ENCODE measurements at places on chromosomes 1 and 21.

GRCh38 chr1:25064465-25065240 is 134.6 kb upstream of the RUNX3 start:
- no peak for DNase-seq

- DNase-seq: peak; percentile 75
Observed at GRCh38 chr1:81703756-81704463, 96.8 kb upstream of the ADGRL2 start.

DNA sequence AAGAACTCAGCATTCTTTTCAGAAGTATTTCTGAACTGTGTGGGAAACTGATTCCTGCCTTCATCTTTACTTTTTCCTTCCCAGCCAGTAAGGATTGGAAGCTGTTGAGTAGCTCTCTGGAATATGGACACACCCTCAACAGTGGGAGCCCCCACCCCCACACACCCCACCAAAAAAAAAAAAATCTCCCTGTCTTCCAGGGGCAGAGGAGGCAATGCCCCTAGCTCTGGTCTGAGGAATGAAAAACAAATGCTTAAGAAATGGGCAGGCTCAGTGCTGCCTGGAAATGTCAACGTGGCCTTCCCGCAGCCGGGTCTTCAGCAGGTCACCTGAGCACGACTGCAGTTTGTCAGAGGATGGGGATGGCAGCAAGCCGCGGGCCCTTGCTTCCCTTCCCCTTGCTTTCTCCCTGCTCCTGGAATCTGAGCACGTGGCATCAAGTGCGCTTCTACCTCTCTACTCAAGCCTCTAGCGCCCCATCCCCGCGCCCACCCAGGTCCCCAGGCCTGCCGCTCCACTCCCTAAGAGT is 479 bp downstream of the RGS16 start:
- no peak for DNase-seq

DNA sequence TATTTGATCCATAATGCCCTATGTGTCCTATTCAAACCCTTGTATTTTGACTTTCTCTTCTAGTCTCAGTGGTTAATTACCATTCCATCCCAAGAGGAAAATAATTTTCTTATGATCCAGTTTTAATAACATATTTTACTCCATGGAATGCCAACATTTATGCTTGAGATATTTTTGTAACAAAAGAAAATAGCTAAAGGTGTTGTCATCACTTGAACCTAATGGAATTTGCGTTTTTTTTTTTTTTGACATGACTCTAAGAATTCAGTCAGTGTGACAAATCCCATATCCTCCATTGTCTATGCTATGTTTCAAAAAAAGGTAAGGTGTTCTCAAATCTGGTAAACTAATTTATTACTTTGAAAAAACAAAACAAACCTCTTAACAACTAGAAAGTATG is 324.1 kb upstream of the ADAMTS5 start:
- DNase-seq: no peak

DNA sequence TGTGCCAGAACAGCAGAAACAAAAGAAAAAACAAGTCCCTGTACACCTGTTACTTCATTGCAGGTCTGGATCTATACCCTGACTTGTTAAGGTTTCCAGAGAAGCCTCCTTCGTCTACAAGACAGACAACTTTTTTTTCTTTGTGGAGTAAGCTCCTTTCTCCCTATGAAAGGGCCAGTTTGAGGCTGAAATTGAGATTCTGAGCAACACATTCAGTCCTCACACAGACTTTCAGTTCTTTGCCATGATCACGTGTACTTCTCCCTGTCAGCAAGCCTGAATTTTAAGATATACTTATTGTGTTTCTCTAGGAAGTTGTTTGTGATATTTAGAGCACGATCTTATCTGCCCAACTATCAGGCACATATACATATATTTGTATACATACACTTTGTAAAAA is 374.0 kb downstream of the NTNG1 start:
- no peak for DNase-seq

- DNase-seq: no peak
Observed at GRCh38 chr1:89962742-89963075, 32.2 kb upstream of the ZNF326 start.

GRCh38 chr1:244214009-244214967 is 163.2 kb downstream of the ZBTB18 start:
- peak; percentile 82 for DNase-seq
